ENCODE measurements at places on chromosomes 7 and 10.
A peak's percentile ranks its signal among the peaks of the same experiment; 100 is the strongest.

DNA sequence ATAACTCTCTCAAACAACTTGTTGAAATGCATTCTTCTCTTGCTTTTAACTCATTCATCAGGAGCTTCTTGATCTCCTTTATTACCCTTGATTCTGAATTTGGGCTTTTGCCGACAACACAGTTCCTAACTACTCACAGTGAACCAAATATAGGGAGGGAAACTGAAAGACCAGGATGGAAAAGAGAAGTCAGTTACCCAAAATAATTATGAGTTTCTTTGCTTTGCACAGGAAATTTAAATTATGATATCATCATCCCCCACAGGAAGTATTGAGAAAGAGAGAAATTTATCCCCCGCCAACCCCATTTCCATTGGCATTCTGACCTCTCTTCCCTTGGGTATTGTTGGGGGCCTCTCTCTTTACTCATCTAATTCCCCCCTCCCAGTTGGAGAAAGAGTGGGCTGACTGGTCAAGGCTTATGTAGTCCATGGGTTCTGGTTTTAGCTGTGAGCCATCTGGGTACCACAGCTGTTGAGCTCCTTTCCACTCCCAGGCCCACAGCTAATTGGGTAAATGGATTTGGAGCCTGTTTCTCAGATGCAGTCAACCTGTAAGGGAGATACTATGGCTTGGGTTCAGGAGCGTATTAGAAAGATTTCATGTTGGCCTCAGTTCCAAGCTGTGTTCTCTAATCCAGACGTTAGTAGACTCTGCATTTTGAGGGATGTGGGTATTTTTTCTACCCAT, 109.0 kb downstream of the FZD1 start:
- DNase-seq = no peak

DNA sequence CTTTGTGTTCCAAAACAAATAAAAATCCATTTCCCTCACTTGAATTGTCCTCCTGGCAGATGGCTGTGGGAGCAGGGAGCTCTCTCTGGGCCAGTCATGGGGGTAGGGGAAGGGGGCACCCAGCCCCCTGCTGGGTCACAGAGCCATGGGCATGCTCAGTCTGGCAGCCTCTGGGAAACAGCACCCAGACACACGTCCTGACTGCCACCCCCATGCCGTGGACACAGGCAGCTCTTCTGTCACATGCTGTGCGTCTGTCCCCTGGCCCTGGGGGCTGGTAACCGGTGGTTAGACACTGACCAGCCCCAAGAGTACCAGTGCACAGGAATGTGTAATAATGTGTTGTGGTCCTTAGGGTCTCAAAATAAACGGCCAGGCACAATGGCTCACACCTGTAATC, 47.0 kb downstream of the RASGEF1A start:
- no peak for DNase-seq

DNA sequence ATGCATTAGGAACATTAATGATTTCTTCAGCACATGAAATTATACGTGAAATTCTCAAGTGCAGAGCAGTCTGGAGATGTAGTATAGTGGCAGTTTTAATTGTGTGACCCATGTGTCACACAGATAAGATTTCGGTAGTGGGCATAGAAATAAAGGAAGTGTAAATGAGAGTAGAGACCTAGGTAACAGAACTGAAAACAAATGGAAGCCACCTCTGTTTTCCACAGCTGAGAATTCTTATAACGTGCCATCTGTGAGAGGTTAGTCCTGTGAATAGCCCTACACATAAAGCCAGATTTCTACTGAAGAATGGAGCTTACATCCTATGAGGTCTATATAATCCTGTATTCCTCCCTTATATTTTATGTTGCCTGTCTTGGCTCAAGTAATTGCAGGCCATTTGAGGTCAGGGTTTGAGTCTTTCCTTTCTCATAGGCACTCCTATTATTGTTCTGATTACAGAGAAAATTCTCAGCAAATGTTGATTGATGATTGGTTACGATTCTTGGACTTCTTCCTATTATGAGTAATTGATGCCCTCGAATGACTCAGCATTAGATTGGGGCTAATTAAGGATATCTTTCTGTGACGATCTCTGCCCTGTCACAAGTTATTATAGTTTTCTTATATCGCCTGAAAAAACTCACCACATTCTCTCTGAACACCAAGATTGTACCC, 258.2 kb downstream of the KIF20B start:
- no peak for DNase-seq

DNA sequence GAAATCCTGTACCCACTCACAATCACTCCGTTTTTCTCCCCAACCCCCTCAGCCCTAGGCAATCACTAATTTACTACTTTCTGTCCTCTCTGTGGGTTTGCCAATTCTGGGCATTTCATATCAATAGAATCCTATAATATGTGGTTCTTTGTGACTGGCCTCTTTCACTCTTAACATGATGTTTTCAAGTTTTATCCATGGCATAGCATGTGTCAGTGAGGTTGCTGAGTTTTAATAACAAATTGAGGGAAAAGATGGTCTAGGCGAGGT, 11.9 kb downstream of the PLAU start:
- DNase-seq = no peak

DNA sequence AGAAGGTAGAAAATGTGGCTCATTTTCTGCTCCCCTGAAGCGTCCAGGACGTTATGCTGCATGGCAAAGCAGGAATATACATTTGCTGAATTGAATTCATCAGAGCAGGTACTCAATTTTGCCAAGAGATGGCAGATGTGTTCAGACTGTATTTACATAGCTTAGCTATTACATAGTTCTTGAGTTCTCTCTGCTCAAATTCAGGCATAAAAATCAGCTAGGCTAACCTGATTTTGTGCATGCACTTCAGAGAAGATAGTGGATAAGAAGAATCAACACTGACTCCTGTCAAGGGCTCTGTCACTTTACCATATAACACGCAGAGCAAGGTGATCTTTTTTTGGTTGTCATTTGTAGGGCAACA, 209.2 kb upstream of the FAM3C start:
- no peak for DNase-seq

GRCh38 chr10:31508234-31508633, 189.2 kb downstream of the ZEB1 start:
- DNase-seq = no peak

- peak; percentile 99 for DNase-seq
Measured at GRCh38 chr10:98349508-98349922, 65.5 kb downstream of the PYROXD2 start.

GRCh38 chr7:816751-817671, 15.3 kb upstream of the SUN1 start:
- DNase-seq = no peak

DNA sequence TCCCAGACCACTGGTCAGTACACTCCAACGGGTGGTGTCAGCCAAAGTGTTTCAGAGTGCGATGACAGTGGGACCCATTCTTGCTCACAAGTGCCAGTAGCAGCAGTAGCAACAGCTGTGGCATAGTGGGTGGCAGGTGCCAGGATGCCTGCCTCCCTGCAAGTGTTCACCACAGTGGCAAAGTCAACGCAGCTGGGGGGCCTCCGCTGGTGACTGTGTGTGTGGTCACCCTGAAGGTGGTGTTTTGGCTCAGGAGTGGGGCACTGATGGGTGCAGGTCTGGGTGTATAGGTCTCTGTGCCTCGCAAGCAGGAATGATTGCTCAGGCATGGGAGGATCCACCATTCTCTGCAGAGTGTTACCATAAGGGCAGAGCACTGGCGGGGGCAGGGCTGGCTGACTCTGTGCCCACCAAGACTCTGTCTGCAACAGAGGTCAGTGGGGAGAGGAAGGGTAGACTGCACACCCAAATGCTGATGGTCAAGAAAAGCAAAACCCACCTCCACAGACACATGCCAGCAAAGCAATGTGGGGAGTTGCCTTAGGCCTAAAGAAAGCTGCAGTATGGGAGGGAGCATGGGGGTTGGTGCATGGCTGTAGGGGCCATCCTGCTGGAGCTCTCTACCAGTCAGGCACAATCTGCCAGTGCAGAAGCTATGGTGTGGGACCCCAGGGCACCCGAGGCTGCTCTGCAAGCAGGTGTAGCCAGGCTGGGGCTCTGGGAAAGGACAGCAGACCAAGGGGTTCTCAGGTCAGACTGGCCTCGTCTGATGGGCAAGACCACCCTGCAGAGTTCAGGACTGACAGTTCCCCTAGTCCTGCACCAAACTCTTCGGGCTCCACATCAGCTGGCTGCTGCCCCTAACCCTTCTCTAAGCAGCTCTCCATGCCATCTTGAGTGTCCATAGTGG, 368.1 kb downstream of the CTNNA3 start:
- no peak for DNase-seq

DNA sequence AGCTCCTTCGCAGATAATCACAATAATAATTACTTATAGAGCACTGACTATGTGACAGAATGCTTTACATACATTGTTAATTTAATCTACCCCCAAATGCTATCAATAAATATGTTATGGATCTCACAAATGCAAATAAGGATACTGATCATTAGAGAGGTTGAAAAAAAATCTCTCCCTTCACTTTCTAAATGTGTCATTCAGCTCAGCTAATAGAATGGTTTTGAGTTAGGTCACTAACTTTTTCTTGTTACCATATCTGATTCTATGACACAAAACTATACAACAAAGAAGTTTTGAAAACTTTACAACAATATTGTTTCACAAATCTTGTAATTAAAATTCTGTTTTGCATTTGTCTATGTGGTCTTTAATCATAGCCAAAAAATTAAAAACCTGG, 17.4 kb downstream of the NEUROD6 start:
- DNase-seq = no peak

DNA sequence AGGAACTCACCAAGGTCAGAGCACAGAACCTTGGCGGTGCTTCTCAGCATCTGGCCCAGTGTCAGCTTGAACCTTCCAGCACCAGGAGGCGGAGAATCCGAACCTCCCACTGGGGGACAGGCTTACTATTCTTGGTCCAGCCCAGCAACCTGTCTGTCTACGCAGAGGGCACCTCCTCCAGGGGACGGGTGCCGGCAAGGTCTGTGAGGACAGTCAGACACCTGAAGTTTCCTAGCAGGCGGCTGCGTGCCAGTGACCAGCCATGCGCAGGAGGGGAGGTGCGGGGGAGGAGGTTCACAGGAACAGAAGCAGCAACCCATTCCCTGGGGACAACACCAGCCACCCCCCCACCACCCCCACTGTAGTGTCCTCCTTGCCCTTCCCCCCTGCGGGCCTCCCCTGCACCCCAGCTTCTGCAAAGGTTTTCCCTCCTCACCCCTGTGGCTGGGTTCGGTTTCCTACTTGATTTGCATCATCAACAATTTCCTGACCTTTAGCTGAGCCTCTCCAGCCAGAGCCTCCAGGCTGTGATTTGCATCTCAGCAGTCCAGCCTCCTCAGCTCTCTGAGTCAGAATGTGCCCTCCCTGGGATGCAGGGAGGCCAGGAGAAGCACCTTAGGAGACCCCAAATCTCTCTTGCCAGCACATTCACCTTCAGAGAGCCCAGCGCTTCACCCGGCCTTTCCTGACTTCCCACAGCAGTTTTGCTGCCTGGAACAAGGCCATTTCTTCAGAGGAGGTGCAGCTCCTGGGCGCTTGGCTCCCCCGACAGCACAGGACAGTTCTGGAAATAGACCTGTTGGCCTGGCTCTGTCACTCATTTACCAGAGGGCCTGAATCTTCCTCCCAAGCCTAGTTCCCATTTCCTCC, 107.5 kb upstream of the NPS start:
- DNase-seq = no peak

DNA sequence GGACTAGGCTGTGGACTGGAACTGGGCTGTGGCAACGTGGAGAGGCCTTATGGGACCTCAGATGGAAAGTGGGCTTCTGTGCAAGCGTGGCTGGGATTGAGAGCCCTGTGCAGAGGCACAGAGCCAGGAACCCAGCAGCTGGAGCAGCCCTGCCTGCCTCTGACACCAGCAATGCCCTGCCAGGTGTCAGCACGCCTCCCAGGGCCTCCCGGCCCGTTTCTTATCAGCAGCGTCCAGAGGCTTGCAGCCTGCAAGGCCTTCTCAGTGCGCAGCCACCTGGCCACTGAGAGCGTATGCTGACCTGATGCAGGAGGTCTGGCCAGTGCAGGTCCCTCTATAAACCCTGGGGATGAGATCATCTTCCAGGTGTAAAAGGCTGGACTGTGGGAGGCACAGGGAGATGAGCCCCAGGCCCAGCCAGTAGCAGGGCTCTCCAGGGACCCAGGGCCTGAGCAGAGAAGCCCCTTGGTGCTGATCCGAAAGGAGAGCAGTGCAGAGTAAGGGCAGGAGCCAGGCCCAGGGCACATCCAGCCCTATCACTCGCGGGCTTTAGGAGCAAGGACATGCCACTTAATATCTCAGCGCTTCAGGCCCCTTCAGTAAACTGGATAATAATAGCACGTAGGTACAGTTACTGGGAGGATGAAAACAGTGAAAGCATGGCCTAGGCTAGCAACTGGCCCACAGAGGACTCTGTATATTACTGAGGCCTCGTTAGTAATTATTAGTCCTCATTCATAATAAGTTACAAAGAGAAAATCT, 38.8 kb upstream of the ANTXRL start:
- DNase-seq = no peak

DNA sequence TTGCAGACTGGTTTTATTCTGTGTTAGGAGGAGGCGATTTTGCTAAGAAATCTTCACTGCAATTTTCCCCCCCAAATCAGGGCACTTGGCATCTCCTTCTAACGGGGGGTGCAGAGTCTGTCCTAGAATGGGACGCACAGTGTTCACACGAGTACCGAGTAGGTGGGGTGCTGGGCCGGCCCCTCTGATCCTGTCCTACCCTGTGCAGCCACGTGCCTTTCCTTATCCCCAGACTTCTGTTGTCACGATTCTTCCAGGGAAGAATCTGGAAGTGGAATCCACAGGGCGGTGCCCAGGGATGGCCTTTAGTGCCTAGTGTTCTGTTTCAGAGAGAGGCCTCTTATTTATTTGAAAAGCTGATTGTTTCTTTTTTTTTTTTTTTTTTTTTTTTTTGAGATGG, 16.4 kb downstream of the CUX1 start:
- no peak for DNase-seq

GRCh38 chr10:53315709-53316108, 543.1 kb upstream of the MBL2 start:
- DNase-seq = no peak

GRCh38 chr10:11328264-11329061, 283.0 kb downstream of the USP6NL start:
- no peak for DNase-seq

DNA sequence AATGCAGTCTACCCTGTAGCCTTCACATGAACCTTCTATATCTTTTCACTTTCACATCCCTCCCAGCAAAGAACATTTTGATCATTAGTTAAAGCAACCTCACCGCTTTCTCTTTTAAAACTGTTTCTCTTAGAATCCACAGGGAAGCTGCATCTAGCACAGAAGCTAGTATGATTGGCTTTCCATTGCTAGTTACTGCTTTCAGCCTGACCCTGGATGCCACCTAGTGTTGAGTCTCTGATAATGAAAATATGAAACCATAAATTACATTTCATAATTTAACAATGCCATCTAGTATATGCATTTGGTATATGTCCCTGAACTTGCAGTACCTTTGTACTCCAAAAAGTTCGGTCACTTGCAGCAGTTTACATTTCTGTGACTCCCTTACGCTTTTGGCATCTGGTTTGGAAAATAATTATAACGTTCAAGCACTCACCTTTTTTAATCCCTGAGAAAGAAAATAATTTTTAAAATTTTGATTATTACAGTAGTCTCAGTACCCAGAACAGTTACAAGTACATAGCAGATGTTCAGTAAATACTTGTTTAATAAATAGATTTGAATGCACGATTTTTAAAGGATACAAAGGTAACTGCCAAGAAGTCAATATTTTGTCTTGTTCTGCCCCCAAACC, 22.7 kb downstream of the CISD1 start:
- DNase-seq = no peak

- DNase-seq = no peak
Measured at GRCh38 chr7:16393862-16394422, 27.4 kb downstream of the CRPPA start.

GRCh38 chr7:18901982-18902421, 215.4 kb downstream of the TWIST1 start:
- DNase-seq = no peak

Measured in HFF-Myc (cell line).